Stimulated activated naive B cell treated with anti-CD40 and anti-IgM and Interleukin-4, amounts not matched to agents 10 μg/mL and 1 μg/mL and 100 μg/mL, for 72 hours (primary cell): ENCODE measurements at places on chromosomes 4 and X.

DNA sequence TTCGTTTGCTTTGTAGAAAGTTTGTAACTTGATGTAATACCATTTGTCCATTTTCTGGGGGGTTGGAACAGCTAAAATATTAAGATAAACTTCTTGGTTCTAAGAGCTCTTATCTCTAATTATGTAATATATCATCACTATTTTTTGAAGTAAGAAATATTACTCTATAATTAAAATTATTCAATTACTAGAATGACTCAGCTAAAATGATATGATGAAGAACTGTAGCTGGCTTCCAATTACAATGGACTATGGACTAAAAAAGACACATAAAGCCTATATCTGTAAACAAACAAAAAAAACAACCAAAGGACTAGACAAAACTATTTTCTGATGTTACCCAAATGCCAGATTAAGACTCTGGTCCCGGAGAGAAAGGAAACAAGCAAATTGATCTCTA, 569.4 kb downstream of the PCDH18 start:
- no peak for DNase-seq

DNA sequence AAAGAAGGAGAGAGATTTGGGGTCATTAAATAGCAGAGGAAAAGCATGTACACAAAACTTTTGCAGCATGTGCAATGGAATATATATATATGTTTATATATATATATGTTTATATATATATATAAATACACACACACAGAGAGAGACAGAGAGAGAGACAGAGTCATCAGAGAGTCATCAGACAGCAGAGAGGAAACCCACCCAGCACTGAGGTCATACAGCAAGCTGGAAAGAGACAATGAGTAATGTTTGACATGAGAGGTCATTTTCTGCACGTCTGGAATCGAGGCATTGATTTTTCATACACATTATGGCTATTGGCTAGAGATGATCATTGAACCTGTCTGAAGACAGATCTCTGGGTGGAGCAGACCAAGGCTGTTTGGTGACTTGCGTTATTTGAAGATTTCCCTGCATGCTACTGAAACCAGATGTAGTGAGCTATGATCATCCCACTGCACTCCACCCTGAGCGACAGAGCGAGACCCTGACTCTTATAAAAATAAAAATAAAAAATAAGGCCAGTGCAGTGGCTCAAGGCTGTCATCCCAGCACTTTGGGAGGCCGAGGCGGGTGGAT, 48.8 kb upstream of the SHOX start:
- DNase-seq, result no peak

GRCh38 chrX:87518504-87518903, 902 bp downstream of the KLHL4 start:
- no peak for DNase-seq

DNA sequence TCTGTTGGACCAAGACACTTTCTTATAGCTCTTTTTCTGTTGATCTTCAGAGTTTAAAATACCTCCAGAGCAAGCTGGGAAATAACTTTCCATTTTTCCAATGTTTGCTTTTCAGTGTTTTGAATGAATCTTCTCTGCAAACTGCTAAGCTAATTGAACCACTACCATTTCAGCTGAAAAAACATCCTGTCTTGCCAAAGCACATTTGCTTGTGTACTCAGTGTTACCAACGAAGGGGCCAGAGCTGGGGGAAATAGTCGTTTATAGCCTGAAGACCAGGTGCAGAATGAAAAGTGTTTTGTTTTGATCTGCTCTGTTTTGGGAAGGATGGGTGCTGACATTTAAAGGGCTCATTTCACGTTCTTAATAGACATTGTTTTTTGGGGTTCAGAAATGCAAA, 88.4 kb upstream of the CLNK start:
- DNase-seq, result no peak

DNA sequence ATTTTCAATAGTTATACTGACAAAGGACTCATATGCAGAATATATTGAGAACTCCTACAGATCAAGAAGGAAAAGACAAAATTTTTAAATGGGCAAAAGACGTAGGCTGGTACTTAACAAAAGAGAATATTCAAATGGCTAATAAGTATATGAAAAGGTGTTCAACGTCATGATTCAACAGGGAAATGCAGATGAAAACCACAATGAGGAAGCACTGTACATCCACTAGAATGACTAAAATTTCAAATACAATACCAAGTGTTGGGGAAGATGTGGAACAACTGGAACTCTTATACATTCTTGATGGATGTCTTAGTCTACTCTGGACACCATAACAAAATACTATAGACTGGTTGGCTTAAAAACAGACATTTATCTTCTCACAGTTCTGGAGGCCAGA, 1.3 kb upstream of the MRFAP1L1 start:
- no peak for DNase-seq

DNA sequence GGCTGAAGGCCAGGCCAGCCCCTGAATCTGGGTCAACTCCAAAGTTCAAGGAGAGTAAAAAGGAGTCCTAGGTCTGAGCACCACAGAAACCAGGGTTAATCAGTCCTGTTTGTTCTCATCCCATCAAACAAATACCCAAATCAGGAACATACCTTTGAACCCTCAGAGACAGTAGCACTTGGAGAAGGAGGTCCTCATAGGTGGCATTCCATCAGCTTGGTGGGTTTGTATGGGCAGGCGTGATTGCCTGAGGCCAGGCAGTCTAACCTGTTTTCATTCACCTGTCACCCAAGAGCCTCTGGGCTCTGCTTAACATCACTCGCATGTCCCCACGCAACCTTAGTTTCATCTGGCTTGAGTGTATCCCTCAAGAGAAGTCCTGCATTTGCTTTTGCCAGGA, 17.5 kb upstream of the MBTPS2 start:
- DNase-seq, result no peak

GRCh38 chrX:64977830-64978229, 1.6 kb upstream of the ZC4H2 start:
- DNase-seq, result no peak

DNA sequence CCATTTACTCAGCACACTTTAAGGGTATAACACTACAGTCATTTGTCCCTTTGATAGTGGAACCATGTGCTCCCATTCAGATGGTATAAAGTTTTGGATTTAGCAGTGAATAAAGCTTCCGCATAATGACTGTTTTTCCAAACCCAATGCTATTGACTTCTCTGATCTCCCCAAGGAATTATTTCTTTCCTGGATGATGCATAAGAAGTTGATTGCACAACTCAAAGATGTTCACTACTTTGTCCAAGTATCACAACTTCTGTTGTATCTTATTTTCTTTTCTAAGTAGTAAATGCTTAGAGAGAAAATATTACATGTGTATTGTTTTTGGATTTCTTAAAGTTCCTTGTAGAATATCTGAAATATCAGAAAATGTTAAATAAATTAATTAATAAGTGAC, 300.2 kb downstream of the GPM6A start:
- no peak for DNase-seq

DNA sequence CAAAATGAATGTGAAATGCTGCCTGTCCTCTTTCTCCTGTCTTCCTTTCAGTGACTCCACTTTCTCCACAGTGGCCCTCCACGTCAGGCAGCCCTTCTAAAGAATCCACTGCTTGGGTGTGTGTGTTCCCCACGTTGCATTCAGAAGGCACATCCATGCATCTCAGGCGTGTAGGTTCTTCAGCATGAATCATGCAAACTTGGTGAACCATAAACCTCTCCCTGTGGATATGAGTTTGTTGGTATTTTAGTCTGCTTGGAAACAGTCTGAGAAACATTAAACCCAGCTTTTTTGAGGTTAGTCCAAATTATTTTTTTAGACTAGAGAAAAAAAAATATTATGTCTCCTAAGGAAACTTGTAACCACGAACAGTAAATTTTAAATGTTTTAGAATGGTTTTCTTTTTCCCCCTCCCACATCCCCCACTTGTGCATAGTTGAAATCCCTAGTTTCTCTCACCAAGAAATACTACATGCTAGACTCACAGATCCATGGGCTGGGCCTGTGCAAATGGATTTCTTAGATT, 251.6 kb downstream of the CBR4 start:
- DNase-seq, result no peak
